ENCODE measurements at places on chromosomes 6 and 20. TPM values are rescaled to one million over a fixed set of nuclear protein-coding genes. Genes with fewer than 3 reads are reported as not detected.

MAP7 gene
- total RNA-seq, result 51.1 TPM

GRCh38 chr6:133817460-133818047, 71.4 kb upstream of the TCF21 start:
- H3K4me1 ChIP-seq, result no peaks in the 10 kb centered on the region
- H3K27ac ChIP-seq, result no peak overlapping the region
- no peaks in the 10 kb centered on the region for H3K36me3 ChIP-seq
- DNase-seq, result peak; percentile 74
- H3K4me3 ChIP-seq, result no peak overlapping the region

DNA sequence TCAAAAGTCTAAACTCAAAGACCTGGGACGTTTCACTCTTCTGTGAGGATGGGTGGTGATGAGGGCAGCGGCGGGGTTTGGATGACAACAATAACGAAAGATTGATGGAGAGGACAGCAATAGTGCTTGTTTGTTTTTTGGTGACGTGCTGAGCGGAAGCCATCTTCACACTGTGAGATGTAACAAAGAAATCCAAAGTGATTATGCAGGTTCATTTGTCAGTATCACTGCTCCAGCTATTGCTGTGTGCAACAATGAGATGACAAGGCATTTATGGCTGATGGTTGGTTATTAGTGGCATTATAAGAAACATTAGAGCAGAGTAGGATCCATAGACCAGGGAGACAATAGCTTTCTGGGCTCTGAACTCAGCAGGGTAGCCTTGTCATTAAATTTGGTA, 306.7 kb downstream of the RNF144B start:
- H3K4me1 ChIP-seq, result peaks cover 2% of the 10 kb centered on the region
- H3K27ac ChIP-seq, result no peak overlapping the region
- no peaks in the 10 kb centered on the region for H3K36me3 ChIP-seq
- H3K27me3 ChIP-seq, result no peaks in the 10 kb centered on the region

GRCh38 chr20:36820928-36821327, 47.4 kb upstream of the DSN1 start:
- no peaks in the 10 kb centered on the region for H3K27me3 ChIP-seq
- H3K4me1 ChIP-seq, result no peaks in the 10 kb centered on the region
- peaks cover 6% of the 10 kb centered on the region for H3K36me3 ChIP-seq
- no peak overlapping the region for H3K27ac ChIP-seq

- no peak for DNase-seq
- no peaks in the 10 kb centered on the region for H3K4me1 ChIP-seq
- no peak overlapping the region for H3K4me3 ChIP-seq
- no peak overlapping the region for H3K27ac ChIP-seq
Observed at GRCh38 chr20:40563296-40563950, 125.6 kb downstream of the MAFB start.

ARG1 gene
- not detected for total RNA-seq

RAB44 gene
- not detected for total RNA-seq

DNA sequence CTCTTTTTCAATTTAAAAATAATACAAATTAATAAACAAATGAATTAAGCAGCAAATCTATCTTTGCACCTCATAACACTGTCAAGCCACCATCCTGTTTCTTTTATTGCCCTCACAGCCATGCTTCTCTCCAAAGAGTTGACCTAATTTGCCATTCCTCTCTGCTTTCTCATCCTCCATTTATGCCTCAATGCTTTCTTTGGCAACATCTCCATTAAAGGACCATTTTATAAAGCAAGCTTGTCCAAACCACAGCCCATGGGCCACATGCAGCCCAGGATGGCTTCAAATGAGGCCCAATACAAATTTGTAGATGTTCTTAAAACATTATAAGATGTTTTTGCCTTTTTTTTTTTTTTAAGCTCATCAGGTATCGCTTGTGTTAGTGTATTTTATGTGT, 26.4 kb upstream of the MEI4 start:
- H3K4me1 ChIP-seq, result no peaks in the 10 kb centered on the region
- H3K4me3 ChIP-seq, result no peak overlapping the region
- H3K36me3 ChIP-seq, result no peaks in the 10 kb centered on the region
- DNase-seq, result no peak
- no peaks in the 10 kb centered on the region for H3K27me3 ChIP-seq
- no peak overlapping the region for H3K27ac ChIP-seq

DNA sequence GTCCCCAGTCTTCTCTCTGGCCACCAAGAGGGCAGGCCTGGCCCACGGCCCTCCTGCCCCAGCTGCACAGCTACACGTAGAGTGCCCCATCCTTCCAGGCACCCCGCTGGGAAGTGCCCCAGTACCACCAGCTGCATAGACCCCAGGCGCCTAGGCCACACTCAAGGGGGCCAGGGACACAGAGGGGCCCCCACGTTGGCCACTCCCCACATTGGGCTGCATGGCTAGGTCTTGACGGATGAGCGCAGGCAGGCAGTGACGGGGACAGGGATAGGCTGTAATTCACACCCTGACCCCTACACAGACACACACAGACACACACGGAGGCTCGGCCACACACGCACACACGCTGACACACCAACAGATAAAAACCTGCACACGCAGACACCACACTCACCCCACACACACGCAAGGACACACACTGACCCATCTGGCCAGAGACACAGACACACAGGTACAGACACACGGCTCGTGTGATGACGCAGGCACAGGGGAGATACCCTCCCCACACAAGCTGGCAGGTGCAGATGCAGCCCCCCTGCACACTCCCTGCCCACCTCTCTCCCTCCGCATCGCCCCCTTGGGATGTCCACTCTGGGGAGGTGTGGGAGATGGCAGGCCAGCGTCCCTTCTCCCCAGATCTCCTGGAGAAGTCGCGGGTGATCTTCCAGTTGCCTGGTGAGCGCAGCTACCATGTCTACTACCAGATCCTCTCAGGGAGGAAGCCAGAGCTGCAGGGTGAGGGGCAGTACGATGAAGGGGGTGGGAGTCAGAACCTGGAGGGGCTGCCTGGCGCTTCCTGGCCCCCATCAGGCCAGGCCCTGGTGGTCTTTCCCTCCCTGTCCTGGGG, 30.0 kb downstream of the MYH7B start:
- H3K4me1 ChIP-seq, result peaks cover 3% of the 10 kb centered on the region
- no peak overlapping the region for H3K27ac ChIP-seq
- DNase-seq, result no peak
- H3K36me3 ChIP-seq, result no peaks in the 10 kb centered on the region
- H3K27me3 ChIP-seq, result no peaks in the 10 kb centered on the region
- H3K4me3 ChIP-seq, result no peak overlapping the region

EMILIN3 gene
- 6.7 TPM for total RNA-seq

- peak; percentile 74 for DNase-seq
- H3K27ac ChIP-seq, result no peak overlapping the region
- H3K36me3 ChIP-seq, result no peaks in the 10 kb centered on the region
- H3K4me1 ChIP-seq, result no peaks in the 10 kb centered on the region
- H3K27me3 ChIP-seq, result peaks cover 8% of the 10 kb centered on the region
Observed at GRCh38 chr20:2816583-2817340, 598 bp downstream of the TMEM239 start.

DNA sequence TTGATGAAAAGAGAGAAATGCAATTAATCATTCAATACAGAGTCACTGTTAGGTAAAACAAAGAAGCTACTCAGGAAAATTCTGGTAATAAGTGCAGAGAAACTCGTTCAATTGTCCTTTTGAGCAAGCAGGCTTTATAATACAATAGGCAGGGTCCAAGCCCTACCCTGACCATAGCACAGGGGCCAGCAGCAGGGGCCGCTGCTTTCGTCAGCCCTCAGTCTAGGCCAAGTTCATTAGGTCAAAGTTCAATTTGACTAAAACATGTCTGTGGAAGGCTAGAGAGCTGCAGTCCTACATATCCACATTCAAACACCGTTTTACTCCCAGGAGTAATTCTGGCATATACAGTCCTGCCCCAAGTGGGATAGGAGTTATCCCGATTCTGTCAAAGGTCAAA, 94.6 kb downstream of the BCAS1 start:
- no peak for DNase-seq
- H3K27ac ChIP-seq, result no peak overlapping the region
- H3K4me1 ChIP-seq, result no peaks in the 10 kb centered on the region

HINT3 gene
- 11.7 TPM for total RNA-seq

DNA sequence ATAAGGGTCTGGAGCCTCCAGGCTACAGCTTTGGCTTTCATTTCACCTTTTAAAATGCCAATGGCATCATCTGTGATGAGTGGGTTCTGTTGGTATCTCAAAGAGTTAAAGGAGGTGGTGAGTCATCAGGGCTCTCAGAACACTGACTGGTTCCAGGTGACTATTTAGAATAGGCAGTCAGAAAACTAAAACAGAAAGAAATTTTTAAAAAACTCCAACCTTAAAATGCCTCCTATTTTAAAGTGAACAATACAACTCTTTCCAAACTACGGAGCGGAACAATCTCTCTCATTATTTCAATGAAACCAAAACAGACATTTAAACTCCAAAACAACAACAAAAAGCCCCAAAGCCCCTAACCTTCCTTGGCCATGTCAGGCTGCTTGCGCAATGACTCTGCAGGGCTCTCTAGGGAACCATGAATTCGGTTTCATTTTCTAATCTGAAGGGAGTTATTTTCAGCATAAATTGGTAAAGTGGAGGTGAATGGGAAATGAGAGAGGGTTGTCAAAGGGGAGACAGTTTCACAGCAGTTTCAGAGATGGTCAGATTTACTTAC, 194.9 kb downstream of the KIF6 start:
- DNase-seq, result no peak
- H3K27ac ChIP-seq, result no peak overlapping the region
- no peak overlapping the region for H3K4me3 ChIP-seq
- no peaks in the 10 kb centered on the region for H3K27me3 ChIP-seq
- peaks cover 14% of the 10 kb centered on the region for H3K36me3 ChIP-seq

EPPIN gene
- total RNA-seq, result not detected

GRCh38 chr20:62303340-62304226, 786 bp downstream of the ADRM1 start:
- H3K36me3 ChIP-seq, result peaks cover 47% of the 10 kb centered on the region
- no peak overlapping the region for H3K27ac ChIP-seq
- no peaks in the 10 kb centered on the region for H3K4me1 ChIP-seq
- peak; percentile 31 for DNase-seq

GRCh38 chr6:110528101-110528929, 51.9 kb upstream of the SLC22A16 start:
- H3K27me3 ChIP-seq, result no peaks in the 10 kb centered on the region
- no peak for DNase-seq
- H3K4me3 ChIP-seq, result no peak overlapping the region
- H3K4me1 ChIP-seq, result no peaks in the 10 kb centered on the region

CCM2L gene
- total RNA-seq, result 5.2 TPM

DNA sequence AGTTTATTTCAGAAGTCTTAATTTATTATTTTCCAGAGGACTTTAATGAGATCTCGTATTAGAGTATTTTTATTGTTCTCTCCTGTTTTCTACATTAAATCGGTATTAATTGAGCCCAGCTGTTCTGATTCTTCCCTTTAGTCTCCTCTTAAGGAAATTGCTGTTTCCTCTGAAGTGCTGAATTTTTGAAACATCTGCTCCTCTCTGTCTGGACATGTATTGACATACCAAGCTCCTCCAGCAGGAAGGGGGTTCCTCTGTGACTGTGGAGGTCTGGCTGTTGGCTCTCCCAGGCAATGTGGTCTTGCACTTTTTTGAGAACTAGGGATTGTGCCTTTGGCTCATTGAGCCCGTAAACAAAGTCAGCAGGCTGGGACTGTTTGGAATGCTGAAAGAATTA, 74.9 kb downstream of the MAP3K4 start:
- no peak for DNase-seq
- H3K4me3 ChIP-seq, result no peak overlapping the region
- H3K27me3 ChIP-seq, result no peaks in the 10 kb centered on the region
- no peak overlapping the region for H3K27ac ChIP-seq
- H3K4me1 ChIP-seq, result no peaks in the 10 kb centered on the region
- H3K36me3 ChIP-seq, result peaks cover 18% of the 10 kb centered on the region

KHDC1L gene
- not detected for total RNA-seq

- H3K4me3 ChIP-seq, result no peak overlapping the region
- no peak overlapping the region for H3K27ac ChIP-seq
- no peaks in the 10 kb centered on the region for H3K27me3 ChIP-seq
- DNase-seq, result no peak
- H3K36me3 ChIP-seq, result no peaks in the 10 kb centered on the region
- H3K4me1 ChIP-seq, result no peaks in the 10 kb centered on the region
Observed at GRCh38 chr6:159466926-159467325, 226.1 kb downstream of the SOD2 start.

- H3K27ac ChIP-seq, result no peak overlapping the region
- H3K27me3 ChIP-seq, result no peaks in the 10 kb centered on the region
- no peaks in the 10 kb centered on the region for H3K36me3 ChIP-seq
- H3K4me1 ChIP-seq, result no peaks in the 10 kb centered on the region
- no peak for DNase-seq
Observed at GRCh38 chr6:113881478-113881980, 24.4 kb downstream of the MARCKS start.

GRCh38 chr6:137286916-137287315, 67.7 kb upstream of the IFNGR1 start:
- no peaks in the 10 kb centered on the region for H3K36me3 ChIP-seq
- no peaks in the 10 kb centered on the region for H3K4me1 ChIP-seq
- DNase-seq, result no peak
- H3K27ac ChIP-seq, result no peak overlapping the region
- H3K27me3 ChIP-seq, result no peaks in the 10 kb centered on the region

DNA sequence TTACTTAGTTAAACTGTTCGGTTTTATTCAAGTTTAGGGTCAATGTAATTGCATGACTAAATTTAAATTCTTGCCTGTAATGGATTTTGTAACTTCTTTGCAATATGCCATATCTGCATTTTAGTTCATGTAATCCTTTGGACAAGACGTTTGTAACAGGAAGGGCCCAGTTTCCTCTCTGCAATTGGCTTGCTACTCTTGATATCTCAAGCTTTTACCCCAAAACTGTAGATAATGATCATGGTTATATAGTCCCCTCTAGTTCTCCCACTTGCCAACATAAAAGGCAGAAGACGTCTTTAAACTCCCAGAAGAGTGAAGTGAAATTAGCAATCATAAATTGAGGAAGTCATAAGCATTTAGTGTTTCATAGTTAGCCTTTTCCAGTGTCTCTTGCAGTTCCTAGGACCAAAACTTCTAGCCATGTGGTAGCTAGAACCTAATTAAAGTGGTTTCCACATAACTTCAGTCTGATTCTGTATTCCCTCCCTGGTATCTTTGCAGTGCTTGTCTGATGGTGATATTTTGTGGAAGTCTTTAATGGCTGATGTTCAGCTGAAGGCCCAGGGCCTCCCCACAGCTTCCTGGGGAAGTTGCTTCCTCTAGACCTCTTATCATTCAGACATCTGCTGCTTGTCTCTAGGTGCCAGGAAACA, 117.8 kb upstream of the SUPT3H start:
- no peak for DNase-seq
- H3K27ac ChIP-seq, result no peak overlapping the region
- H3K4me1 ChIP-seq, result no peaks in the 10 kb centered on the region
- no peaks in the 10 kb centered on the region for H3K27me3 ChIP-seq

DNA sequence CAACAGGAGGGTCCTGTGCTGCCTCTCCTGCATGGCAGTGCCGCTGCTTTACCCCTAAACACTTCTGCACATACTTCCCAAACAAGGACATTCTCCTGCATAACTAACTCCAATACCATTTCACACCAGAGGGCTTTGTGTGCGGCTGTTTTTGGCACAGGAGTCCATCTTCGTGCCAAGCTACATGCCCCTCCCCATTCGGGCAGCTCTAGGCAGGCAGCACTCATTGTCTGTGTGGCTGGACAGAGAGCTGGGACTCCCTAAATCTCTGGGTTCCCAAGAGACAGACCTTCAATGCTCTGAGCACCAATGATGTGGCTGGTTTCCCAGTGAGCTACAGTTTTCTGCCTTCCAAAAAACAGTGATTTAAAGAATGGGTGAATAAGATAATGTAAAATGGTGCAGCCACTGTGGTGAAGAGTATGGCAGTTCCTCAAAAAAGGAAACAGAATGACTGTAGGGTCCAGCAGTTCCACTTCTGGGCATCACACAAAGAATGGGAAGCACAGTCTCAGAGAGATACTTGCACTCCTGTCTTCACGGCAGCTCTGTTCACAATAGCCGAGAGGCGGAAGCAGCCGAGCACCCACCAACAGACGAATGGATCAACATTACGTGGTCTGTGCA, 80.3 kb upstream of the DUSP22 start:
- no peak for DNase-seq
- H3K27ac ChIP-seq, result no peak overlapping the region
- no peaks in the 10 kb centered on the region for H3K4me1 ChIP-seq
- H3K4me3 ChIP-seq, result no peak overlapping the region
